ENCODE measurements at places on chromosomes 5 and 9.

GRCh38 chr9:87803623-87804345 lies 77.9 kb downstream of the CTSL start:
- no peak for DNase-seq

- DNase-seq: no peak
These were observed 202.2 kb downstream of the NFIB start for GRCh38 chr9:14111696-14112095.

- DNase-seq: no peak
These were observed 84.1 kb downstream of the MAMDC2 start for GRCh38 chr9:70127540-70128416.

DNA sequence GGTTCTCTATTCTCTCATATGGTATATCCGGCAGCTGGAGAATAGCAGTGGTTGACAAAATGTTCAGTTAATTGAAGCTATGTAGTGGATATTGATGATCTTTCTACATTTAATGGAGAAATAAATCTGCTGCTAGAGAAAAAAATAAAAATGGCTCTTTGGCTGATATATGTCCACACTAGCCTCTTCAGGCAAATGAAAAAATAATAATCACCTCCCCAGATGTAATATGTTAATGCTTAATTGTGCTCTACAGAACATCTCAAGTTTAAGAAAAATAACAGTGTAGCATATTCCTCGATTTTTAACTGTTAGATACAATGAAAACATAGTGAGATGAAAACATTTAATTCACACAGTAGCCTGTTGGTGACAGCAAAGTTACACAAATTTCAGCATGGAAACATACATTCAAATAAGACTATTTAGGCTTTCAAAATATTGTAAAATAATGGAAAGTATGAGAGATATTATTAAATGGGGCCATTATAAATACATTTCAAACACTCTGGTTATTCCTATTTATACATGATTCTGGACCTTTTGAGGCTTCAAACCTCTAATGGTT lies 543.0 kb downstream of the MAT2B start:
- no peak for DNase-seq
